ENCODE measurements at places on chromosomes 6 and 20. TPM values are rescaled to one million over a fixed set of nuclear protein-coding genes. Genes with fewer than 3 reads are reported as not detected.

DNA sequence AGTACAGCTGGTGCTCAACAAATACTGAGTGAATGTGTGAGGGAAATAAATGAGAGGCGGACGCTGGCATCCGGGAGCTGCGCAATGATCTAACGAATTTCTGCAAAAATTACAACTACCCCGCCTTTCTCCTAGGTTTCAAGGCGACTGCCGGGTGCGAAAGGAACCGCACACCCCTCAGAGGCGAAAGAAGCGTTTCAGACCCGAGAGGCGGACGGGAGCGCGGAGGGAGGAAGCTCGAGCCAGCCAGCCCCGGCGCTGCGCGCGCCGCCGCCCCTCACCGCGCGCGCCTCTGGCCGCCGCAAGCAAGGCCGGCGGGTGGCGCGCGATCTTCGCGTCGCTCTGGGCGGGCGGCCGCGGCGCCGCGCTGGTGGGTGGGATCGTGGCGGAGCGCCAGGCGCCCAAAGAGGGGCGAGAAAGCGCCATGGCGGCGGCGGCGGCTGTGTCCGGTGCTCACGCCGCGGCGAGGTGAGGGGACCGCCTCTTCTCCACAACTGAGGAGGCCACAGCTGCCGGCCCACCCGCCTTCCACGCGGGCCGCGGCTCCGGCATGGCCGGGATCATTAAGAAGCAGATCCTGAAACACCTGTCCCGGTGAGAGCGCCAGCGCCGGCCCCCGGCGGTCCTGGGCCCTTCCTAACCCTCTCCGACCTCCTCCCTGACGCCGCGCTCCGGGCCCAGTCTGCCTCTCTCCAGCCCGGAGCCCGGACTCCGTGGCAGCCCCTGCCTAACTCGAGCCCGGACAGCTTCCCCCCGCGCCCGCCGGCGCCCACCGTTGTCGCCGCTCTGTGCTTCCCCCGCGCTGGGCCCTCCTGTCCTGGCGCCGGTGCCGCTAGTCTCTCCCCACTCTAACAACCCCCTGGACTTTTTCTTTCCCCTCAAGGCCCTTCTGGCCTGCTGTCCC, at the start of gene BLTP3A:
Gene BLTP3A (plus strand): TSS at position 383 of the 904 bp plus-strand sequence. CDS start 168 bp downstream, at position 551.
- DNase-seq: peak; percentile 90

DNA sequence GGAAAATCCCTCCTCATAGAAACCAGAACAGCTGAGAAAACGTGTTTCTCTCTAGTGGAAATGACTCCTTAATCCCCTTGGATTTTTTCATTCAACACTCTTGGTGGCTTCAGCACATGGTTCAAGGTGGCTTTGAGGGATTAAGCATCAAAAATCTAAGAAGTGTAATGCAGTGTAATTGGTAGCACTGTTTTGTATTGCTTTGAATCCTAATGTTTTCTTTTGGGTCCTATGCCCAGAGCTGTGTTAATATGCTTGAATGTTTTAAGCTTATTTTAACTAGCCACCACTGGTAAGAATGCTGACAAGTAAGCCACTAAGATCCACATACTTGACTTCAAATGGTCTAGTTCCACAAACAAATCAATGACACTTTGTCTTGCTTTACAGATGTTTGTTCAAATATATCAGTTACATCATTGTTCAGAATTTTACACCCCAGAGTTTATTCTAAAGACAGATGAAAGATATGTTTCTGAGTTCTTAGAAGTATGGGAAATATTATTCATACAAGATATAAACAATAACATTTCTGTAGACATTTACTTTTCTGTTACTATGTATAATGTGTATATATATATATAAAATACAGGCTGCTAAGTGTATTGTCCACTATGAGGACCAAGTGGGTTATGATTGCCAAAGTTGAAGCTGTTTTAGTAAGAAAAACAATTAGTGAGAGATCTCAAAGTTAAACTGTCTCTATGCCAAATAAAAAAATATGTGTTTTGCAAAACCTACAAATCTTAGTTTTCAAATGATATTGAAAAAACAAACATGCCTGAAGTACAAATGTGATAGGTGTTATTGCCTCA, 220.8 kb downstream of the OGFRL1 start:
- no peak for DNase-seq

Gene GCNT2
- total RNA-seq: 14.3 TPM

Gene SNAI1
- 0.81 TPM for total RNA-seq

Gene ADGRF1
- 256 TPM for total RNA-seq

Gene SCGN
- 3.5 TPM for total RNA-seq

Gene NR2E1
- not detected for total RNA-seq

Gene RAB44
- not detected for total RNA-seq

Gene RSPO3
- not detected for total RNA-seq

Data from Calu3 (cell line).